ENCODE measurements at places on chromosomes 7 and 10.
A peak's percentile ranks its signal among the peaks of the same experiment; 100 is the strongest.

DNA sequence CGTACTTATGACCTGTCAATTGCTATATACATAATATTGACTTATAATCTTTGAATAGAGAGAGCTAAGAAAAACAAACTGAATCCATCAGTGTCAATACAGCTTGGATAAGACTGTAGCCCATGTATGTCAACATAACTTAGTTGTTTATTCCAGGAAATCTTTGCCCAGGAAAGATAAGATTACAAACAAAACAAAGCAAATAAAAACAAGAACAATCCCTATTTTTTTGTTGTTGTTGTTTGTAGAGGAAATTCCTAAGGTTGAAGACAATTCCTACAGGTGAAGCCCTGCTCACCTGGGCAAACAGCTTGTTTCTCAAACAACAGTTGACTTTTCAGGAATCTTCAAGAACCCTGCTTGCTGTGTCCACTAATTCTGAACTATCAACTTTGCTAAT is 76.0 kb downstream of the HYCC1 start:
- no peak for DNase-seq

DNA sequence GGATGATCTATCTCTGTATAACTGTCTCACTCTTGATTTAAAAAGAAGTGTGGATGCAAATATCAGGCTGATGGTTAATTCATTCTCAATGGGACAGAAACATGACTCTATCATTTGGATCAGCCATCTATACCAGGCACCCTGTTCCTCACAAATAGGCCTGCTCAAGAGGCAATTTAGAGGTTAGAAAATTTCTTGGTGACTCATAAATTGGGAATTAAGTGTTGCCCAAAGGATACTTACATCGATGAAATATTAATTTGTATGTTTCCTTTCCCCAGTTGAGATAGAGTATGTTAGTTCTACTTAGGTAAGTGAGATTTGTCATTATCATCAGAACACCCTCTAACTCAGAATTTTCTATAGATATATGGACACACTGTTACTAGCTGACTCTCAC is 57.7 kb downstream of the PRSS58 start:
- no peak for DNase-seq

- no peak for DNase-seq
Observed at GRCh38 chr10:86252556-86252955, 114.0 kb downstream of the GRID1 start.

GRCh38 chr7:5698720-5699119 is 82.7 kb downstream of the RNF216 start:
- DNase-seq = no peak

DNA sequence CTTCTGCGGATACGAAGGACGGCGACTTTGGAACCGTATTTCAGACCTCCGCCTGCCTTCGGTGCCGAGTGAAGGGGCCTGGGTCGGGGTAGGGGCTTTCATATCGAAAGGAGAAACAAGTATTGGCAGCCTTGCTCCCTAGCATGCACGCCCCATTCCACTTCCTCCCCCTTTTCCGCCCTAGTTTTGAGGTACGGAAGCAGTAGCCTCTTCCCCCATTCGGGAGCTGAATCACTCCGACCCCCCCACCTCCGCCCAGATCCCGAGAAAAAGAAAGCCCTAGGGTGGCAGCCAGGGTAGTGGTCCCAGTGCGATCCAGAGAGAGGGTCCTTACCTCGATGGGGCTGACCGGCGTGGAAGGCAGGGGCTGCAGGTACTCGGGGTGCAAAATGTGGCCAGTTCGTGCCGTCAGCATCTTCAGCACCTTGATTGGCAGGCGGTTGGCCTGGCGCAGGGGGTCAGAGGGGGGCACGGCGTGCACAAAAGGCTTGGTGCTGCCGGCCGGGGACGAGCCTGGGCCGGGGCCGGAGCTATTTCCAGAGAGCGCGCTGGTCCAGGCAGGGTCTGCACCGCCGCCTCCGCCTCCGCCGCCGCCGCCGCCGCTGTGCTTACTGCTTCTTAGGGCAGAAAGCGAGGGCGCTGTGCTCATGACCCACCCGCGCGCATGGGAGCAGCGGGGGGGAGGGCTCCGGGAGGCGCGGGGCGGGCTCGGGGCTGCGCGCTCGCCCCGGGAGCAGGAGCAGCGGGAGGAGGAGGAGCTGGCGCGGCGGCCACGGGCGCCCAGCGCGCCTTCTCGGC is 594 bp downstream of the ZNF503 start:
- peak; percentile 21 for DNase-seq

DNA sequence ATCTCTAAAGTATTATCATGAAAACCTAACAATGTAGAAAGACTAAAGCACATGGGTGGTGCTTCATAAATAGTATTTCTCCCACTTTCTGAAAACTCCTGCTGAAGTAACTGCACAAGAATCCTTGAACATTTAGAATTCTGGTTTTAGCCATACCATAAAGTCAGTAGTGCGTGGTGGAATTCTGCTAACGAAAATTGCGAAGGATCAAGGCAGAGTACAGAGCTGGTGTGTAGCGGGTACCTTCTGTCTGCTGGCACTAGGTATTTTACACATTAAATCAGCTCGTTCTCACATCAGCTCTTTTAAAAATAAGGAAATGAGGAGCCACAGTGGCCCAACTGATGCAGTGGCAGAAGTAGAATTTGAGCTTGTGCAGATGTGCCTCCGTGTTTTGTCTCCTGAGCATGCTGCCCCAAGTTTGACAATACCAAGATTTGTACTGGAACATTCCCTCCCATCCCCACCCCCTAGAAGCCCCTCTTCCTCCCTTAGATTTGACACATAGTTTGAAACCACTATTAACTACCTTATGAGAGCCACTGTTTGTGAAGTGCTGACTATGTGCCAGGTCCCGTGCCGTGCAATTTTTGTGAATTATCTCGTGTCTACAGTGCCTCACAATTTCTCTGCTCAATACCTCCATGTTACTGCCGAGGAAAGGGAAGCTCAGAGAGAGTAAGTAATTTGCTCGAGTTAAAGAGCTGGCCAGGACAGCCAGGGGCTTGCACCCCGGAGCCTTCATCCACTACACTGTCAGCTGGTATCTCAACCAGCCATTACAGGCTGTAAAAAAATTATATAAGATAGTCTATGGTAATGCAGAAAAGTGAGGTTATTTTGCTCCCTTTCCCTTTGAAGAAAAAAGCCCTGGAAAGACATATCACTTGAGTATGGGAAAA is 66.9 kb downstream of the EGFR start:
- DNase-seq = no peak

- DNase-seq = no peak
Observed at GRCh38 chr10:119772334-119772733, 46.5 kb downstream of the INPP5F start.

GRCh38 chr7:112495156-112495788 is 14.5 kb downstream of the LSMEM1 start:
- peak; percentile 21 for DNase-seq

- DNase-seq = no peak
Observed at GRCh38 chr7:34311591-34311990, 346.4 kb upstream of the NPSR1 start.

DNA sequence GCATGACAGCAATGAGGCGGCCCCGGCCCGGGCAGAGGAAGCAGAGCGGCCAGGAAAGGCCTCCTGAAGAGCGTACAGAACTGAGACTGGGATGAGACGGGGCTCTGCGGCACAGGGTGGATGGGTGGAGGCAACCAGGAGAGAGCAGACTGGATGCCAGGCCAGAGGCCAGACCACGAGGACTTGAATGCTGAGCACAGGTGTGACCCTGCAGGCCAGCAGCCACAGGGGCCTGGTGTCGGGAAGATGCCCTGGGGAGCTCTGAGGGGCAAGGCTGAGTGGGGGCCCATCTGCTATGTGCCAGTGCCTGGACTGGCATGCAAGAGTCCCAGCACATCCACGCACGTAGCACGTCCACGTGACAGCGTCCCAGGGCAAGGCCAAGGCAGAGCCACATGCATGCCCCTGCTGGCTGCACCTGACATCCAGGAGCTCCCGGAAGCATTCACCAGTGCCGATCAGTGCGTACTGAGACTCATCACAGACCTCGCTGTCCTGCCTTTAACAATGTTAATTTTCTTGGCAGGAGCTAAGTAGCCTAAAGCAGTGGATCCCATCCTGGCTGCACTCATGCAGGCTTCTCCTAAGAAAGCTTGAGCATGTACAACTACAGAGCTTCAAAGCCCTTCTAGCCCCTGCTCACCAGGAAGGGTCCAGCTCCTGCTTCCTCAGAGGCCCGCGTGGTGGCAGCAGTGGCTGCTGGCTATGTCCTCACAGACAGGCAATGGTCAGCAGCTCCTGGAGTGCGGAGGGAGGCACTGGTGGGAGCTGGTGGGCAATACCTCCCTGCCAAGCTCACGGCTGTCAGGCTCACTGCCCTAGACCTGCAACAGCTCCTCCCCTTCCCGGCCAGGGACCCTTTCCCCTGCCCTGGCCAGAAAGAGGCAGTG is 18.0 kb downstream of the GRID1 start:
- no peak for DNase-seq

- no peak for DNase-seq
Observed at GRCh38 chr10:48455392-48456151, 149.1 kb downstream of the MAPK8 start.

DNA sequence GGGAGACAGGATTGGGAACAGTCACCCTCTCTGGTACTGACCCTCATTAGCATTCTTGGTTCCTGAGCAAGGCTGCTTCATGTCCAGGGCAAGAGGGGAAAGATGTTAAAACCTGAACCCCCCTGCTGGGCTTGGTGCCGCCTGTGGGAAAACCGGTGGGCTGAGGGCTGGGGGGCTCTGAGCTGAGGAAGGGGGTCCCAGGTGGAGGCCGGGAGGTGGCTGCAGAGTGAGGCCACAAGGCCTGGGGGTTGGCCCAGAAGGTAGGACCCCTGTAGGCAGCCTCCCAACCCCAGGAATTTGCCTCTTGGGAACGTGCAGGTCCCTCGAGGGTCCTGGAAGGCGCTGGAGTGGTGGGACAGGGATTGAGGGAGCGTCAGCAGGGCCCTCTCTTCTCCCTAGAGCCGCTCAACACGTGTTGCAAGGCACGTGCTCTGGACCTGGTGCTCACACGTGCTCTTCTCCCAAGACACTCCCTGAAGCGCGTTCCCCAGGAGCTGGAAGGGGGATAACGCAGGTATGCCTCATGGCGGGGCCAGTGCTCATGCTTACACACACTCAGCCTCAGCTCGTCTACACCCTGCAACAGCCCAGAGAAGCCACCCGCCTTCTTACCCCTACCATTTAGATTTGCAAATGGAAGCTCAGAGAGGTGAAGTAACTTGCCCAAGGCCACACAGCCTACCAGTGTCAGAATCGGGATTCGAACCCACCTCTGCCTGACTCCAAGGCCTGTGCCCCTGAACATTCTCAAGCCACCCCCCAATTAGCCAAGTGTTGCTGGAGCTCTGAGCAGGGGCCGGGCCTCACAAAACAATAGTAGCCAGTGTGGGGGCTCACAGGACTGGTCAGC is 64.4 kb downstream of the LHPP start:
- no peak for DNase-seq

DNA sequence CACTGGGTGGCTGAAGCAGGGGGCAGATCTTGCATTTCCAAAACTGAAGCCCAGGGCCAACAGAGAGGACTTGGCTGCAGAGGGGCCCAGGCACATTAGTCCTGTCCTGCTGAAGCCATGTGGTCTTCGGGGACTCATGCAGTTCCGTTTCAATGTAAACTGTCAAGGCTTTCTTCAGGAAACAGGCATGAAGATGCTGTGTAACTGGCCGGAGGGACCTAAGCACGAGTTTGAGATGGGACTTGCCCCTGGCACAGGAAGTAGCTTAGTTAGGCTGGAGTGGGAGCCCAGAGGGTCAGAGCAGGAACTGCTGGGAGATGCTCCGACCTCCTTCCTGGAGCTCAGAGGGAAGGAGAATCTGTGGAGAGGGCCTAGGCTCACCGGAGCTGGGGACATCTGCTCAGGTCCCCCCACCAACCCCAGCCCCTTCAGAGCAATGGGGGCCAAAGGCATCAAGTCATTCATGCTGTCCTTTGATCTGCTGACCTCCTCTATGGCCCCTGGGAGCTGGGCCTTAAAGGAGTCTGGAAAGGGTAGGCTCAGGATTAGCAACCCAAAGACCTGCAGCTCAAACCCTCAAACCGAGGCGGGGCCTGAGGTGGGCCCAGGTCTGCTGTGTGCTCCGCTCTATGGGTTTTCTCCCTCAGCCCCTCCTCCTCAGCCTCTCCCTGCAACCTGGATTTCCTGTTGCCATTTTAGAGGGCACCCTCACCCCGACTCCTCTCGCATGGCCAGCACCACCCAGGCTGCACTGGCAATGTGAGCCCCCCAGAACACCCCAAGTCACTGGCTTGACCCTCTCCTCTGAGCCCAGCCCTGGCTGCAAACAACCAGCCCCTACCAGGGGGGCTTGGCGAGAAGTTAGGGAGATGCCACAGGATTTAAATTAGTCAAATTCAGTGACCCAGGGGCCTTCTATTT is 4.4 kb upstream of the MNX1 start:
- DNase-seq = no peak

GRCh38 chr7:98399890-98400541 is 874 bp downstream of the BAIAP2L1 start:
- DNase-seq = no peak

- DNase-seq = no peak
Observed at GRCh38 chr10:93726024-93726423, 23.6 kb upstream of the FRA10AC1 start.

GRCh38 chr7:20786421-20786778 is 286 bp downstream of the SP8 start:
- DNase-seq = no peak

DNA sequence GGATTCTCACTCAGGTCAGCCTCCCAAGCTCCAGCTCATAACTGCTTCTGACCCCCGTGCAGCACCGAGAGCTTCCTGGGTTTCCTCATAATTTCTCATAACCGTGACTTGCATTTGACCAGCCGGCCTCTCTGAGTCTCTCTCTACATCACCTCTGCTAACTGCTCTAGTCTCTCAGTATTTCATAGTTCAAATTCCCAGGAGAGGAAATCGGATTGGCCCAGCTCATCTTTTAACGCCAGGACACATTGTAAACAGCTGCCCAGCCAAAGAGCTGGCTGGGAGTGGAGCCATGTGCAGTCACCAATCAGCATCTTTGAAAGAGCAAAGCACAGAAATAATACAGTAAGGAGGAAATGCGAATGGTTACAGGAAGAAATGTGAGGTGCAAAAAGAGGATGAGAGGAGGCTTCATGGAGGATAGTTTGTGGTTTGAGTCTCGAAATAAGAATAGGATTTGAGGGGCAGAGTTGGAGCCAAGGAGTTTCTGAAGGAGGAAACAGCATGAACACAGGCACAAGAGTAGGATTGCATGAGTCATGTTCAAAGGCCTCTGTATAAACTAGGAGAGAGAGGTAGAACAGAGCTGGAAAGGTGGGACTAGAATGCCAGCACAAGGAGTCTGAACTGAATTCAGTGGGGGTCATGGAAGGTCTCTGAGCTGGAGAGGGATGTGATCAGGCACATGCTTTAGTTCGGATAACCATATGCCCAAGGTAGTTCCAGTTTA is 15.2 kb upstream of the LBX1 start:
- DNase-seq = no peak

DNA sequence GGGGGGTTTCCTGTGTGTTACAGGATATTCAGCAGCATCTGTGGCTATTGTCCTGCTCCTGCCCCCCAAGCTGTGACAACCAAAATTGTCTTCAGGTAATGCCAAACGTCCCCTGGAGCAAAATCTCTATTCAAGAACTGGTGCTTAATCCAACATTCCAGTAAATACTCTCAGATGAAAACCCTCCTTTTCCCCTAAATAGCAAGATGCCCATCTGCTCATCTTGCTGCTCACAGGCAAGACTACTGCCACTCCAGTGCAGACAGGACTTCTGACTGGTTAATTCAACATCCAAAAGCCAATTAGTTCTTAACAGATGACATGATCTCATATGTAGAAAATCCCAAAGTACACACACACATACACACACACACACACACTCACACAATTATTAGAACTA is 20.5 kb upstream of the JAZF1 start:
- DNase-seq = no peak

GRCh38 chr10:131204406-131205152 is 106.9 kb downstream of the TCERG1L start:
- no peak for DNase-seq
